ENCODE measurements at places on chromosomes 1 and 21. TPM values are rescaled to one million over a fixed set of nuclear protein-coding genes. Genes with fewer than 3 reads are reported as not detected.

The ARHGEF16 gene
- total RNA-seq = 3.3 TPM

- no peak for DNase-seq
These were observed 22.7 kb upstream of the IFNGR2 start for GRCh38 chr21:33380483-33380998.

DNA sequence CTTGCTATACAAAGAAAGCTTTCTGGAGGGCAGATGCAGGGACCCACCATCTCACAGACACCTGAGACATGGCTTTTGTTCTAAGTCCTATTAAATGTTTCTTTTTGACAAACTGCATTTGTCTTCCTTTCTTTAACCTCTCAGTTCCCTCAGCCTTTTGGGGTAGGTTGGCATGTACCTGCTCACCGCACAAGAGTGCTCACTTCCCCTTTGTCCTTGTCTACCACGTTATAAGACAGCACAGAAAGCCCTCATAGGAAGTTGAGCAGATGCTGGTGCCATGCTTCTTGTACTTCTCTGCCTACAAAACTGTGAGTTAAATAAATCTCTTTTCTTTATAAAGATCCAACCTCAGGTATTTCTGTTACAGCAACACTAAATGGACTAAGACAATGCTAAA, 31.9 kb upstream of the RGS21 start:
- no peak for DNase-seq

The ANGPTL1 gene
- total RNA-seq = 47.5 TPM

- no peak for DNase-seq
These were observed 314 bp downstream of the DPH5 start for GRCh38 chr1:101025283-101025656.

DNA sequence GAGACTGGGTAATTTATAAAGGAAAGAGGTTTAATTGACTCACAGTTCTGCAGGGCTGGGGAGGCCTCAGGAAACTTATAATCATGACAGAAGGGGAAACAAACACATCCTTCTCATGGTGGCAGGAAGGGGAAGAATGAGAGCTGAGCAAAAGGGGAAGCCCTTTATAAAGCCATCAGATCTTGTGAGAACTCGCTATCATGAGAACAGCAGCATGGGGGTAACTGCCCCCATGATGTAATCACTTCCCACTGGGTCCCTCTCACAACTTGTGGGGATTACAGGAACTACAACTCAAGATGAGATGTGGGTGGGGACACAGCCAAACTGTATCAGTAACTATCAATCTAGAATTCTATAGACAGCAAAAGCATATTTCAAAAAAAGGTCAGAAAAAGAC, 64.7 kb upstream of the ACTRT2 start:
- no peak for DNase-seq

The OR14K1 gene
- total RNA-seq = not detected

The HES5 gene
- 2.5 TPM for total RNA-seq

DNA sequence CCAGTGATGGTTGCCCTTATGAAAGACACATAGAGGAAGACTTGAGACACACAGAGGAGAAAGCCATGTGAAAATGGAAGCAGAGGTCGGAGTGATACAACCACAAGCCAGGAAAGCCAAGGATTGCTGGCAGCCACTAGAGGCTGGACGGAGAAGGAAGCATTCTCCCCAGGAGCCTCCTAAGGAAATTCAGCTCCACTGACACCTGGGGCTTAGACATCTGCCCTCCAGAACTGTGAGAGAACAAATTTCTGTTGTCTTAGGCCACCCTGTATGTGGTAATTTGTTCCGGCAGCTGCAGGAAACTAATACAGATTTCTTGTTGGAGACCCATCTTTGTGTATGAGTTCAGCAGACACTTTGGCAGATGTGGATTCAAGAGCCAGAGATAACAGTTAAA, 126.9 kb upstream of the ATP1A1 start:
- no peak for DNase-seq

- no peak for DNase-seq
These were observed 29.4 kb upstream of the PPP2R5A start for GRCh38 chr1:212255705-212256307.

DNA sequence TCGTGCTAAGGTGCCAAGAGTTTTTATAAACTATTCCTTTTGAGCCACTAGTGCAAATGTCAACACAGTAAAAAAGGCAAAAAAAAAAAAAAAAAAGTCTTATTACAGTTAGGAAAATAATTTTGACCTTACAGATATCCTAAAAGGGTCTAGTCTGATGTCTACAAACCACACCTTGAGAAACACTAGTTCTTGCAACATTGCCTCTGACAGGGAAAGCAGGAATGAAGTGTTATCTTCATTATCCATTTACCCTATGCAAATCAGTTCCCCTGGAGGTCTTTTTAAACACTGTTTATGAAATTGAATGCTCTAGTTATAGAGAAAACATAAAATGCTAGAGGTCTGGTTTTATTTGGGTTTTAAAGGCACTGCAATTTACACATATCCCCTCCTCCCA, 115.2 kb upstream of the DMRTA2 start:
- DNase-seq = no peak

GRCh38 chr1:12072741-12073140, 9.6 kb downstream of the TNFRSF8 start:
- DNase-seq = no peak

DNA sequence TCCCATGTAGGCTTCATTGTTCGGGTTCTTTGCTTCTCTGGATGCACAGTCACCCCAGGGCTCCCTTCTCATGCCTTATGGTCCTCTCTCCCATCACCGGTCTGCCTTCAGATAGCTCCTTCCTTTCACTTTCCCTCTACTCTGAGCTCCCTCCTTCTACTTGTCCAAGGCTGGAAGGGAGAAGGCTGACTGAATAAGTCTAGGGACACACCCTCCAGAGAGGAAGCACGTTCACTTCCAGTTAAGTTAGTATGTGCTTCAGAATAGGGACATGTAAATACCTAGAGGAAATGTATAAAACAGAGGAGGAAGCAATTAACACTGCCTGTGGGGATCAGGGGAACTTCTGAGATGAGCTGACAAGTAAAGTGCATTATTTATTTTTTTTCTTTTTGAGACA, 23.5 kb downstream of the CXADR start:
- DNase-seq = no peak

- DNase-seq = no peak
These were observed 142.8 kb downstream of the ASTN1 start for GRCh38 chr1:177021687-177022086.

The TTC39A gene
- 4.1 TPM for total RNA-seq

DNA sequence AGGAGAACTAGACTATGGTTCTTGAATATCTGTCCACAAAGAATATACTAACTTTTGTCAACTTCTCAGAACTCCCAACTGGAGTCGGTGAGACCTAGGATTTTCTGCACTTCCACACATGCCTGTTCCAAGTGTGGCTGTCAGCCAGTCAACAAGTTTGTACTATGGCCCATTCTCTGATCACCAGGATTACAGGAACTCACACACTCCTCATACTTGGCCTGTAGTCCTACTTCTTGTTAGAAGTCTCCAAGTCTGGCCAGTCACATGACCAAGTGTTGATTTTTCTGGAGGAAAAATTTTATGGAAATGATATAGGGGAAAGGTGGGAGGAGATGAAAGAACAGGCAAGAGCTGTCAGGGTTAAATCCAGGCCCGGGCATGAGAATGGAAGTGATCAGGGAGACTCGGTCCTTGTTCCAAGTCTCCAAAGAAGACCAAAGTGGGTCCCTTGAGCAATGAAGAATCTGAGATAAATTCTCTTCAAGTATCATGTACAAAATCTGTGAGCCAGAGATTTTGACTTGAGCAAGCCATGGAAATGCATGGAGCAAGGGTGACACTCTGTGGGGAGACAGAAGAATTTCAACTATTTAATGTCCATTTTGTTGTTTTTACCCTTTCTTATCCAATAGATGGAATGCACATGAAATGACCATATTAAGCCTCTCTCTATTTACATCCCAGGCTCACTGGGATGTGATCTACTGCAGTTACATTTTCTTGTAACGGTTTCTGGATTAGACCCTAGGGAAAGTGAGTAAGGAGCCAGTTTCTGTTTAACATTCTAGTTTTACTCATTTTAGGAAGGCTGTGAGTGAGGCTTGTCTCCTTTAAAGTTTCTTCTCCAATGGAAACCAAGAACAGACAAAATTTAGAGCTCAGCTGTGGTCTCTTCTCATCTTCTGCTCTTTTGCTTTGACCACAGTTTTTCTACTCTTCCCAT, 320.9 kb downstream of the ASTN1 start:
- DNase-seq = peak; percentile 26

GRCh38 chr21:21968810-21969209, 970.6 kb downstream of the NCAM2 start:
- no peak for DNase-seq

The KIAA1614 gene
- 5.8 TPM for total RNA-seq

The OR2T33 gene
- total RNA-seq = not detected

DNA sequence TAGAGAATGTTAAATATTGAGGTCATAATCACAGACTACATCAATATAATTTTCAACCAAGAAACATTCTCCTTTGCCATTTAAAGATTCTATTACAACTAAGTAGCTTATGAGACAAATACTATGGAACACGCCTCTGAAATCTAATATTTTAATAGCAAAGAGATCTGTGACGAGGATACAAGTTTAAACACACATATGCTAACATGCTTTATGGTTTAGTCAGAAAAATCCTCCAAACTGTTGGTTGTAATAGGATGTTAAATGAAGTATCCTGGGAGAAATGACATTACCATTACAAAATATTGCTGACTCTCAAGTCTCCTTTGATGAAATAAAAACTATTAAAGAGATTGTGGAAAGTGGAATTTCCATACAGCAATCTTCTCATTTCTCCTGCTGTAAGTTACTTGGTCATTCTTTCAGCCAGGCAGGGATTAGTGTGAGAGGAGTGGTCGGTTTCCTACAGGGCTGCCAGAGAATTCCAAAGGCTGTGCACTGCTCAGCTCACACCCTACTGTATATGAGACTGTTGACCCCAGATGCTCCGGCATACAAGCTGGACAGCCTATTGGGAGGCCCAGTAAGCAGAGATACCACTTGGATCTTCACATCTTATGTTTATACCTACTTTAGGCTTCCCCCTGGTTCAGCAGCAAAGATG, 26.6 kb downstream of the SCYL3 start:
- no peak for DNase-seq

- no peak for DNase-seq
These were observed 32.1 kb downstream of the JAK1 start for GRCh38 chr1:64934115-64934877.

DNA sequence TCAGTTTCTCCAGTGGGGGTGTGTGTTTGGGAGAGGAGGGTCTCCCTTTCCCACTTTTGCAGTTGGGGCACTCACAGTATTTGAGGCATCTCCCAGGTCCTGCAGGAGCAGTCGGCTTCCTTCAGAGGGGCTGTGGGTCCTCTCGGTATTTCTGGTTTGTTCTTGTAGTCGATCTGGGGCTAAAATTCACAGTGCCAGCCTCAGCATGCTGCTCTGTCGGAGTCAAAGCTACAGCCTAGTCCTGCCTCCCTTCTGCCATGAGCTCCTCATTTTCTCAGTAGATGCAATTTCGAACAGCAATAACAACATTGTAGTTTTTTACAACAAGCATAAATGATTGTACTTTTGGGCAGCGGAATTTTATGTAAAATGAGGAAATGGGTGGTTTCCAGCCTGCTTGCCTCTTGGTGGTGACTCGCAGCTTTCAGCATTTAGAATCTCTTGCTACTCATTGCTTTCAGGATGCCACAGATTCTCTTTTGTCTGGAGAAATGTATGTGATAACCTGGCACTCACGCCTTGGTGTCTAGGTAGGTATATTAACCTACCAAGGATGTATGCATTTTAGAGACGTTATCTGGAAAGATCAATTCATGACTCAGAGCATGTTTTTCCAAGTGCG, 82.4 kb upstream of the C21orf91 start:
- DNase-seq = no peak

DNA sequence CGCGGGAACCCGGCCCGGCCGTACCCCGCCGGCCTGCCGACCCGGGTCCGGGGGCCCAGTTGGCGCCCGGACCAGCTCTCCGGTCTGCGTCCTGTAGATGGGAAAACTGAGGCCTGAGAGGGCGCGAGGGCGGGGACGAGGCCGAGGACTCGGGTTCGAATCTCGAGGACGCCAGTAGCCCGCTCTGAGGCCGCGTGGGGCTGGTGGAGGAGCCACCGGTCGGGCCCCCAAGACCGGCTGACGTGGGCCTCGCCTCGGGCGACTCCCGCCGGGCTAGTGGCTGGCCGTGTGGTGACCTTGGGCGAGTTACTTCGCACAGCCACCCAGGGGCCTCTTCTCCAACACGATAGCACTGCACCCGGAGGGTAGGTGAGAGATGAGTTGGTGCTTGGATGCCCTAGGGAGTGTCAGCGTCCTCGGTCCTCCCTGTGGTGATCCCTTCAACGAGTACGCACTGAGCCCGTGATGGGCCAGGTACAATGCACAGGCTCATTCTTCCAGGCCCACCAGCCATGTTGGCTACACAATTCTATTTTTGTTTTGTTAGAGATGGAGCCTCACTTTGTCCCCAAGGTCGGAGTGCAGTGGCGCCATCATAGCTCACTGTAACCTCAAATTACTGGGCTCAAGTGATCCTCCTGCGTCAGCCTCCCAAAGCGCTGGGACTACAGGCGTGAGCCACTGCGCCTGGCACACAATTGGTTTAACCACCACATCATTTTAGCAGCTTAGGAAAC, 404 bp upstream of the SCMH1 start:
- DNase-seq = no peak

DNA sequence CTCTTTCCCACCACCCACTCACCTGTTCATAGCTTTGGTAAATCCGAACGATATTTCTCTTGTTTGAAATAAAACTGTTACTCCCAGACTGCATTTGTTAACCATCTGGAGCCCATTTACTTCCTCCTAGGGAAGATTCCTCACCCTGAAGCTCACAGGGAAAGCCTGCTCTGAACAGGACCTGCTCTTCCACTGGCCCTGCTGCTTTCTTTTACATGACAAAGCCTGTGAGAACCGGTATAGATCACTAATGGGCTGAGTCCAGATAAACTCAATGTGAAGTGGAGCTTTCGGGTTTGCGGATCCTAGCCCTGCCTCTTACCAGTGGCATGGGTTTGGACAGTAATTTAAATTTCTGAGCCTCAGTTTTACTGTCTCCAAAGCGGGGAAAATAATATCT, 45.2 kb downstream of the FAM163A start:
- no peak for DNase-seq

The LRRC38 gene
- total RNA-seq = 0.53 TPM

Data from urinary bladder (tissue), 4 donors.